ENCODE measurements at places on chromosomes 4 and X.

DNA sequence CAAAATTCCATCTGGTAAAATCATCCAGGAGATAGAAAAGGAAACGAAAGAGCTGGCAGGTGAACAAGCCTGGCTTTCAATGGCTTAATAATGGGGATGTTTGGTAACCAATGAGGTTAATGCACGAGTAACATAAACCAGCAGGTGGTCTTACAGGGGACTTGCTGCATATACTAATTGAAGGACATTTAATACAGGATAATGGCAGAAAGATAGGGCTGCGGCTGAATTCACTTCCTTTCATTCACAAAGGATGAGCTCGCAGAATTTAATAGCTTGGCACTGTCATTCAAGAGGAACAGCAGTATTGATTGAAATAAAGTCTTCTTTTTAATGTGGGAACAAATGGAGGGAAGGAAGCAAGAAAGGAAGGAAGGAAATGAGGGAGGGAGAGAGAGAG, 156.3 kb upstream of the RAI2 start:
- DNase-seq, result no peak

GRCh38 chrX:10945498-10945897, 165.6 kb upstream of the HCCS start:
- no peak for DNase-seq

DNA sequence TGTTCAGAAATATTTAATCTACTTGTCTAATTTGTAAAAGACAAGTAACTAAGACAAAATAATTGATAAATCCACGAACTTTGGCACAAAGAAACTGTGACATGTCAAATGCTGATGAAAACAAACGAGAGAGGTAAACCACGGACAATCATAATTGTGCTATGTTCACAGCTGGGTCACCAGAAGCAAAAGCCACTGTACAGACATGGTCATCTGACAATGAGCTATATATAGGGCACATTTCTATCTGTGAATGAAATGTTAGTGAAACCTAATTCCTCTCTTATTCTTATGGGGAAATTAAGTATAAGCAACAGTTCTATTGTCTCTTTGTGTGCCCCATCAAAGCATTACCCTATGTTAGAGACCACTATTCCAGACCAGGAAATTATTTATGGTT, 444.0 kb upstream of the TRAM1L1 start:
- no peak for DNase-seq

GRCh38 chr4:59956366-59956765, 1243.8 kb upstream of the ADGRL3 start:
- no peak for DNase-seq

- DNase-seq, result no peak
These were observed 81.8 kb downstream of the MID1IP1 start for GRCh38 chrX:38882894-38883626.

DNA sequence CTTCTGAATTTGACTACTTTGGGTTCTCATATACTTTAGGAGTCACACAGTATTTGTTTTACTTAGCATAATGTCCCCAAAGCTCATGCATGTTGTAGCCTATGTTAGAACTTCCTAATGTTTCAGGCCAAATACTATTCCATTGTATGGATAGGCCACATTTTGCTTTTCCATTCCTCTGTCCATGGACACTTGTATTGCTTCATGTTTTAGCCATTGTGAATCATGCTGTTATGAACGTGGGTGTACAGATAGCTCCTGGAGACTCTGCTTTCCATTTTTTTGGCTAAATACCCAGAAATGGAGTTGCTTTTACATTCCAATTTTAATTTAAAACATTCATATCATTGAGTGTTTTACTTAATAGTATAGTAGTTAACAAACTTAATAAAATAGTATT, 54.5 kb downstream of the HTT start:
- DNase-seq, result no peak

DNA sequence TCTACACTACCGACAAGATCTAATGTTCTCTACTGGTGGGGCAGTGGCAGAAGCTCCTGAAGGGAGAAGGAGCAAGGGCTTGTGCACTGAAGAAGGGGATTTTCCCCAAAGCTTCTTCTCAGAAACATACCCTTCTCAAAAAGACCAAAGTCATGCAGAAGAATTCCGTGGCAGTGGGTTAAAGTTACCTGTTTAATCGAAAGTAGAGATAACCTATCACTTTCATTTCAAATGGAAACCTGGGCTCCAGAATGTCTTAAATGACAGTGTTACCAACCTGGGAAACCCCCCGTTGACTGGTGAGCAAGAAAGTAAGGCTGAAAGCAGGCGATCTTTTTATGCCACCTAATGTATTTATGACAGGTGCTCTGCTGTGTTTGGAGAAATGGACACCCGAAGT, 92.5 kb upstream of the TEX13D start:
- DNase-seq, result no peak

GRCh38 chr4:141307241-141307689, 86.6 kb downstream of the ZNF330 start:
- DNase-seq, result peak; percentile 67

- DNase-seq, result no peak
These were observed 41.9 kb downstream of the RWDD4 start for GRCh38 chr4:183617075-183617474.

- DNase-seq, result peak; percentile 59
These were observed 553 bp upstream of the MED28 start for GRCh38 chr4:17613761-17614415.

DNA sequence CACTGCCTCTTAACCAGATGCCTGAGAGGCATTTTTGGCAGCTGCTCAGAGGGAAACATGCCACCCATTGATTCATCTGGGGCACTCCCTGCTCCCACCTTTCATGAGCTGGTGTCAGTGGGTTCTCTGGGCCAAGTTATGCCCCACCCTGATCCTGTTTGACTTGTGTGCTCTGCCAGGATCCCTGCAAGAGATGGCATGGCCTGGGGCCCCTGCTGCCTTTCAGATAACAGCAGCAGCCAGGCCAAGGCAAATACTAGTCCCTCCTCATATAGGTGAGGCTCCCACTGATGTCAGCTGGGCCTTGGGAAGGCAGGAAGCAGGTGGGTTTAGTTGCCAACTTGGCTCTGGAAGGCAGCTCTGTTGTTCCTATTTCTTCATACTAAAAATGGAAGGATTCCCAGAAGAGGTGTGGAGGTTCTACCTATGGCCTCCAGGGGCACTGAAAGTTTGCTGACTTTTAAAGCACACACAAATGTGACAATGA, 192.9 kb upstream of the RBPJ start:
- DNase-seq, result no peak
